ENCODE measurements at places on chromosomes 6 and 20.

DNA sequence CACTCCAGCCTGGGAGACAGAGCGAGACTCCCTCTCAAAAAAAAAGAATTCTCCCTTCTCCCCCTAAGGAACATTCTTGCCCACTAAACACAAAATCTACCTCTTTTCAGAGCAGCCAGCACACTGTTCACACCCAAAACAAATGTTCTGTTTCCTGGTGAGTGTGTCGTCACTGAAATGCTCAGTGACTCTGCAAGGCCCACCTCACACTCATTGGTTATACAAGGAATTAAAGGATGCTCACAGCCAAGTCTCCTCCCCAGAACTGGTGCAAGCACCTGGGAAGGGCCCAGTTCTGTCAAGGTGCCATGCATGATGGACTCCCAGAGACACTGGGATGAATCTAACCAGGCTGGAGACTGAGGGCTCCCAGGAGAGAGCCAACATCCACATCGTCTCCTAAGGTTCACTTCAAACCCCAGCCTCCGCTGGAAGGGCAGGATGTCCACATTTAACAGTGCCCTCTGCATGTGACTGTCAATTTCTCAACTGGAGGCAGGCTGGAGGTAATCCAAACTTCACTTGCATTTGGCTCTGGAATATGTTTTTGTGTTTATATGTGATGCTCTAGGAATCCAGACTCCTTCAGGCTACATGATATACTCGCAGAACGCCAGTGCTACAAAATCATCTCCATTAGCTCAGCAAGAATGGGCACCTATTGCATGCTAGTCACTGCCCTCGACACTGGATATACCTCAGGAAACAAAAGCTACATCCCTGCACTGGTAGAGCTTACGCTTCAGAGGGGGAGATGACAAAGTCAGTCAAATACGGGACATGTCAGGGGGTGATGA is 7.1 kb downstream of the RRBP1 start:
- DNase-seq = no peak

DNA sequence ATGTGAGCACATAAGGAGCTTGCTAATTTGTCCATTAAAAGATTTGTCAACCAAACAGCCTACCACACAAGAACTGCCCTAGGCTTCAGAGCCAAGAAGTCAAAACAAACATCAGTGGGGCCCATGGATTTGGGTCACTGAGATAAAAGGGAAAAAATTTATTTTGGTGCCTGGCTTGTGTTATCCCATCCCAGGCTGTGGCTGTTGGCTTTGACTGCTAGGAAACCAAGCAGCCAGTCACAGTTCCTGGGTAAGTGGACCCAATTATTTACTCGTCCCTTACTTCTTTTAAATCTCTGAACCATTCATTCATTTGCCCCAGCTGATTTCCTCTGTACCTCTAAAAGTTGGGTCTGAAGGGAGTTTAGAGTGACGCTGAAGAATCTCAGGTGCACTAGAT is 41.3 kb downstream of the EDN1 start:
- no peak for DNase-seq

DNA sequence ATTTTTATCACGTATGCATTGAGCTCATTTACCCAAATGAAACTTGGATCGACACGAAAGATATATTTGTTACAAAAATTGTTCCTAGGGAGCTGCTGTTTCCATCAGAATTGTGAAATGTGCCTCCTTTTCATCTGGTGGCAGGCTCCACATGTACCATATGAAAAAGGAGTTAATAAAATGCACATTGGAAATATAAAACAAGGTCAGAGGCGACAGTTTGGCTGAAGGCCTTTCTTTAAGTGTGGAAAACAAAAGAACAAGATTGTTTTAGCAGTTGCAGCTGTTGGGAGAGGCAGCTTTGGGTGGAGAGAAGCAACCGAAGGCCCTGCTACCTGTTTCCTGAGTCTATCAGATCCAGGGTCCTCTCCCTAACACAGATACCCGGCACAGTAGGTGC is 334.5 kb upstream of the NT5E start:
- DNase-seq = no peak

GRCh38 chr6:170019818-170020583 is 268.6 kb downstream of the ERMARD start:
- no peak for DNase-seq

GRCh38 chr6:116475141-116475540 is 14.0 kb downstream of the CALHM6 start:
- DNase-seq = no peak

DNA sequence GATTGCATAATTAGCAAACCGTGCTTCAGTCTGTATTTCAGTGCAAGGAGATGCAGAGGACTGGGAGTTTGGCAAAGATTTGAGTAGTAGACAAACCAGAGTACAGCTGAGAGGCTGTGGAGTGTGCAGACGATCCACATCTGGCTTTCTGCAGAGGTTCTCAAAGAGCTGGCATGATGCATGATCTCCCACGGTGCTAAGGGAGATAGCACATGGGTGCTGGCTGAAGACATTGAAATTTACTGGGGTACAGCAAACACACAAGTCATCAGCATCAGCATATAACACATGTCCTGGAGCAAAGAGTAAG is 79.0 kb upstream of the FAM184A start:
- no peak for DNase-seq

GRCh38 chr20:35502352-35502751 is 27.1 kb downstream of the C20orf173 start:
- DNase-seq = no peak

GRCh38 chr6:125853168-125853567 is 62.4 kb downstream of the NCOA7 start:
- no peak for DNase-seq

DNA sequence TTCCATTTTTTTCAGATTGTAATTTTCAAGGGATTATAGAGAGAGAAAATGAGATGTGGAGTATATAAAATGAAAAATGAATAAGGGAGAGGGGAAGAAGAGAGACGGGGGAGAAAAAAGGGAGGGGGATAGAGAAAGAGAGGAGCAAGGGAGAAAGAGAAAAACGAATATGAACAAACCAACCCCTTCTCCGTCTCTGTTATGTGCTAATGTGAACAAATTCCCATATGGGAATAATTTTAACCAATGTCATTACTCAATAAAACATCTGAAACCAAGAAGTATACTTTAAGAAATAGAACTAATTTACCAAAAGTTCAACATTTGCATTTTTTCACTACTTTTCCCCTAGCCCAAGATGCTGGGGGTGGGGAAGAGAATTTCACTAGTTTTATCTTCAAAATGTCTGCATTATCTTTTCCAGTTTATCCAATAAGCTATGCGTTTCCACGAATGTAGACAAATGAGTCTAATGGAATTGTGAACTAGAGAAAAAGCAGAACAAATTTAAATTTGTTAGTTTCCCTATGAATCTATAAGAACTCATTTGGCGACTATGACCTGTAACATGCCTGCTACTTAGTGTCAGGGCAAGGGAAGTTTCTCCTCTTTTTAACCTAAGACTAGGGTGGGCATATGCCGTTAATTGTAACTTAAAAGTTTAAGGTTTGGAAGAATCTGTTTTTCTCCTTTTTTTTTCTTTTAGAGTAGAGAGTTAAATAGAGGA is 286.3 kb downstream of the BTBD9 start:
- no peak for DNase-seq

DNA sequence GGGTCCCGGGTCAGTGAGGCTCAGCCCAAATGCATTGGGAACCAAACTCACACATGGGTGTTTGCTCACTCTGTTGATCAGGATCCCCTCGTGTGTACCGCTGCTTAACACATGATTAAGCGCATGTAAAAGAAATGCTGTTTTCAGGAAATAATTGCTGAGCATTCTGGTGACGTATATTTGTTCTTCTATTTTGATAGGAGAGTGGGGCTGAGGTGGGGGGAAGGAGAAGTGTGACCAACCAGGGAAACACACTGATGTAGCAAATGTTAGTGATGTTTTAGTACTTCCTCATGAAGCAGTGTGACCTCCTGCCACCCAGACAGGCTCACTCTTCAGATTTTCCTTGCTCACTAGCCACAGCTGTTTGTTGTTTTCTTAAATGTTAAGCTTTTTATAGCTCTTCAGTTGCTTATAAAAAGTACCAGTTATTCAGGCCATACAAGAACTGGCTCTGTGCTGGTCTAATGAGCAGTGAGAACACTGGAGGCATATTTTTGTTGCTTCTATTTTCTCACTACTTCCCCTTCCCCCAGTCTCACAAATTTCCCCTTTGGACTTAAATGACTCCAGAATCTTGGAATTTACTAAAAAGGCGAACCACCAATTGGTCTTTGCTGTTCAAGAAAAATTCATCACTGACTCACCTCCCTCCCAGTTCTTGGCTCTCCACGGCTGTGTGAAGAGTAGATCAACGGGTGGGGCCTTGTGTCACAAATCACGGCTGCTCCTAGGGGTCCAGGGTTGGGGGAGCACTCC is 79.2 kb upstream of the BACH2 start:
- DNase-seq = no peak

GRCh38 chr6:13355043-13355945 is 27.0 kb upstream of the TBC1D7 start:
- DNase-seq = no peak

GRCh38 chr20:53406580-53406979 is 187.1 kb downstream of the ZNF217 start:
- no peak for DNase-seq

GRCh38 chr6:147675281-147675680 is 166.8 kb downstream of the SAMD5 start:
- no peak for DNase-seq

GRCh38 chr20:57698867-57699275 is 10.9 kb downstream of the PMEPA1 start:
- no peak for DNase-seq

DNA sequence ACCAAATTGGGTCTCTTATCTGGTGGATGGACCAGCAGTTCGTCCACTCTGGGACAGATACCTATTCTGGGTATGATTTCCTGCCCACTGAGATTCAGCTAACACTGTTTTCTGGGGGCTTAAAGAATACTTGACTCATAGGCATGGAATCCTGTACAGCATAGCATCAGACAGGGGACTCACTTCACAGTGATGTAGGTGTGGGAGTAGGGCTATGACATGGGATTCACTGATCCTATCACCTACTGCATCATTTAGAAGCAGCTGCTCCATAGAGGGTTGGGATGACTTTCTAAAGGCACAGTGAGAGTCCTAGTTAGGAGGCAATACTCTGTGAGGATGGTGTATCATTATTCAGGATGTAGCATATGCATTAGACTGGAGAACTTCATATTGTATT is 74.5 kb upstream of the AHI1 start:
- DNase-seq = no peak

DNA sequence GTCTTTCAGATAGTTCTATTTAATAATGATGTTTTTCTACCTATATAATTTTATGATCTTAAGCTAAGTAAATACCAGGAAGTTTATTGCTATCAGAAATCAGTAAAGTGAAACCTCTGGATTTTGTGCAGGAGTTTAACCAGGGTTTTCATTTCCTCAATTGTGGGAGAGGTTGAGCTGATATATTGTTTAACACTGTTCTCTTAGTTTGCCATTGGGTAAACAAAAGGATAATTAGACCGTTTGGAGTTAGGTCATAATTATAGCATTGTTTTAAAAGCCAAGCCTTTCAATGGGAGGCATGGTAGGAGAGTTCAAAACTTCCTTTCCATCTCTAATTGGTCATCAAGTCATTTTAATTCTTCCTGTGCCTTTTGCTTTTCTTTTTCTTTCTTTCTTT is 58.7 kb downstream of the STXBP5 start:
- no peak for DNase-seq

- DNase-seq = no peak
Measured at GRCh38 chr6:24595910-24596525, 50.0 kb downstream of the KIAA0319 start.

DNA sequence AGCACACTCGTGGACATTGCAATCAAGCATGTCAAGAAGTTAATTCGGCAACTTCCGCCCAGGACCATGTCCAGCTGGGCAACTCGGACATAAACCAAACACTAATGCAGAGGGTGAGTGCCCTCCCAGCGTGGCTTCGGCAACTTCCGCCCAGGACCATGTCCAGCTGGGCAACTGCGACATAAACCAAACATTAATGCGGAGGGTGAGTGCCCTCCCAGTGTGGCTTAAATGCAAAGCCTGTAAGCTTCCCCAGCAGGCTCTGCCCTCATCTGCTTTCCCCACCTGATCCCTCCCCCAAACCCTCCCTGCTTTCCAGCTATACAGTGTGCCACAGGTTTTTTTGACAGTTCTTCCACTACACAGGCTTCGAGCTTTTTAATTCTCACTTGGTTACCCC is 143.4 kb downstream of the PXDC1 start:
- DNase-seq = no peak

- DNase-seq = no peak
Measured at GRCh38 chr6:128558924-128559323, 38.5 kb upstream of the PTPRK start.

DNA sequence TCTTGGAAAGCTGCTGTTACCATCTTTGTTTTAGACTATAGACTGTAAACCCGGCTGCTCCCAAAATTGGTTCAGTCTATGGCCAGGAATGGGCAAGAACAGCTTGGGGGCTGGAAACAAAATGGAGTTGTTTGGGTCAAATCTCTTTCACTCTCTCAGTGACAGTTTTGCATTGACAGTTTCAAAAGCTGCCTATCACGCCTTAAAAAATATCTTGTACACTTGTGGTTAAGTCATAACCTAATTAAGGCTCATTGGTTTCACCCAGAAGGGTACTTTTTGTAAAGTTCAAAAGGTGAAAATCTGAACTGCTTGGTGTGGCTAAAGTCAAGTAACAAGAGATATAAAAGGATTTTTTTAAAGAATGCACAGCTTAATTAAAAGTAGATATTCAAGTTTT is 76.1 kb upstream of the PRL start:
- no peak for DNase-seq

GRCh38 chr6:158564243-158565121 is 4.6 kb downstream of the TMEM181 start:
- no peak for DNase-seq

DNA sequence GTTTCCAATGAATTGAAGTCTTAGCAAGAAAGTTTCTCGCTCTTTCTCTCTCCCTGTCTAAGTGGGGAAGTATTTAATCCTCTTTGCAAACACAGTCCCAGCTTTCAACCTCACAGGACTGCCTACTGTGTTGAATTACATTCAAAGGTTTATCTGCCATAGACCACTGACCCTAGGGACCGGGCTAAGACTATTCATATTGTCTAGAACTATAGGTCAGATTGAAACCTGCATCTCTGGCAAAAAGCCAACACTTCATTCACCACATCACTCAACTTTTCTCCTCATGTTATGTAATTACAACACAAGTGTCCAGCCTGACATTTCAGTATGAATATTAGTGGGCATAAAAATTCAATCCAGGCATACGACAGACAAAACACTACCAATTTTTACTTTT is 314.7 kb upstream of the RSPO3 start:
- no peak for DNase-seq

GRCh38 chr6:130734161-130734560 is 93.0 kb upstream of the SMLR1 start:
- no peak for DNase-seq

DNA sequence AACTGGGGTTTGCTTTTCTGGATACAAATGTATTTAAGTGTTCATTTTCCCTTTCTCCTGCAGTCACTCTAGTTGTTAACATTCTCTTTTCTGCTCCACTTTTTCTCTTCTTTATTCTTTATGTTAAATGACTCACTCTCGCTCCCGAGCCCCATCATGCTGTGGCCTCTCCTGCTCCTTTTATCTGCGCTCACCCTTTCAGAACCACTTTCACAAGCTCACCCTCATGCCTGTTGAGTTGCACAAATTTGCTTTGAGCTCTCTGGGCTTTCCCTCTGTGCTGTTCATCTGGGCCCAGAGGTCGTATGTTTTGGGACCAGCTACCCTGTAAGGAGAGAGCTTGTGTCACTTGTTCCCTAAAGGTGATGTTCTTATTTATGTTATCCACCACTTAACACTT is 98.1 kb upstream of the ASCC3 start:
- no peak for DNase-seq
